Skin of body (tissue), 3 donors: ENCODE measurements at places on chromosomes 16 and 17. TPM values are rescaled to one million over a fixed set of nuclear protein-coding genes. Genes with fewer than 3 reads are reported as not detected.

The HBA2 gene
- 7,549 TPM for total RNA-seq

The SRCIN1 gene
- 3.5 TPM for total RNA-seq

The PIPOX gene
- total RNA-seq: 0.20 TPM

GRCh38 chr17:1562176-1562643 is 382 bp downstream of the PITPNA start:
- no peak for DNase-seq

GRCh38 chr16:28241924-28242323 is 30.2 kb upstream of the XPO6 start:
- no peak for DNase-seq

GRCh38 chr16:86319585-86320236 is 190.6 kb upstream of the FOXF1 start:
- no peak for DNase-seq

DNA sequence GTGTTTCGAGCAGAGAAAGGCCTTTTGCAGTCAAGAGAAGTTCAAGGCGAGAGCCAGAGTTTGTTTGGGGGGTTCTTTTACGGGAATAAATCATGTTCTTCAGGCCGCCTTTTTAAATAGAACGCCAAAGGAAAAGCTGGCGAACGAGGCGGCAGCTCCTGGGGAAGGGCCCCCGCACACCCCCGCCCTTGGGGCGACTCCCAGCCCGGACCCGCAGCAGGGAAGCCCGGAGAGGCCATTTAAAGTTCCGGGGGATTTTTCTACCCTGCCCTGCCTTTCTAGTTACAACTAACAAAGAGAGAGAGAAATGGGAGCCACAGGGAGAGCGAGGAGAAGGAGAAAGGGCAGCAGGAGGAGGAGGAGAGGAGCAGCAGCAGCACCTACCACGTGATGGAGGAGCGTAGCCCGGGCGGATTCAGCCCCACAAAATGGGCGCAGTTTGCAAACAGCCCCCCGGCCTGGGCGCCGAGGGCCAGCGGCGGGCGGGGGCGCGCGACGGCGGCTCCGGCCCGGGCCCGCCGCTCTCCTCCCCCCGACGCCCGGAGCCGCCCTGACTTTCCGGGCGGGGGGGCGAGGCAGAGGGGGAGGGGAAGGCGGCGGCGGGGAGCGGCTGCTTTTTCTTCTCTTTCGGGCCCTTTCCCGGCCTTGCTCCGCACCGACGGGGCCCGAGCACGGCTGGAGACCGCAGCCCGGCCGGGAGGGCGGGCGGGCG is 634 bp downstream of the KANSL1 start:
- DNase-seq: peak; percentile 58

DNA sequence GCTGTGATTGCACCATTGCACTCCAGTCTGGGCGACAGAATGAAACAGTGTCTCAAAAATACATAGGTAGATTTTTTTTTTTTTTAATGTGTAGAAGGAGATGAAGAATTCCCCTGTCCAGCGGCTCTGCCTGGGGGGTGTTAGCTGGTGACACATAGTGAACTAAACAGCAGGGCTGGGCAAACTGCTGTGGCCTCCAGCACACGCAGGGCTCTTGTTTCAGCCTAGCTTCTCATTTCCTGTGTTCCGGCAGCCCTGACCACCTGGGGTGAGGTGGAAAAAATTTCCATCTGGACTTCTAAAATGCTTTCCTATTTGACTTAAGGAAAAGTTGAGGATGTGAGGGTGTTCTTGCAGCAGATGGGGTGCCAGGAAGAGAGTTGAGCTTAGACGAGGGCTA is 33.3 kb upstream of the RGS9 start:
- no peak for DNase-seq

GRCh38 chr17:80477647-80478478 is 1.5 kb upstream of the NPTX1 start:
- DNase-seq: no peak

DNA sequence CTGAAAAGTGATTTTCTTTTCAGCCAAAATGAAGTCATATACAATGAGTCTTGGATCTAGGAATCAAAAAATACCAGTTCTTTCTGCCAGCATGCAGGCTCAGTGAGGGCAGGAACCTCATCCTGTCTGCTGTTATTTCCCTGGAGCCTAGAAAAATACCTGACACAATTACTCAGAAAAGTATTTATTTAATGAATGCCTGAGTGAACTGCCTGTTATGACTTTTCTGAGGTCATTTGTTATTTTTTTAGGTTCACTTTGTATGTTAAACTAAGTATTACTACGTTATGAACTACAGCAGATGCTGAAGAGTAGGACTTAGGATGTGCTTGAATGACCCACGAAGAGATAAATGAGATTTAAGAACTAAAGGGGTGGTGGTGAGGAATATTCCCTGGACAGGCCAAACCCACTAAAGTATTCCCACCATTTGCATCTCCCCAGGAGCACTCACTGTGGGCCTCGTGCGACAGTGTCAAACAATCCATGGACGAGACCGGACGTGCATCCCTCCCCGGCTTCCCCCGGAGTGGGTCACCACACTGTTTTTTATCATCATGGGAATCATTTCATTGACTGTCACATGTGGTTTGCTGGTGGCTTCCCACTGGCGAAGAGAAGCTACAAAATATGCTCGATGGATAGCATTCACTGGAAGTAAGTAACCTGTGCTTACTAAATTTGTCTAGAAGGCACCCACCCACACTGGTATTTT is 17.1 kb upstream of the VWA3A start:
- DNase-seq: no peak

GRCh38 chr17:63881935-63882601 is at the start of gene GH2:
Gene GH2, minus strand, starts transcription at chr17:63881944. Its CDS starts 143 bp downstream, at chr17:63881801.
- no peak for DNase-seq
